ENCODE measurements at places on chromosomes 16 and 17.
A peak's percentile ranks its signal among the peaks of the same experiment; 100 is the strongest.

DNA sequence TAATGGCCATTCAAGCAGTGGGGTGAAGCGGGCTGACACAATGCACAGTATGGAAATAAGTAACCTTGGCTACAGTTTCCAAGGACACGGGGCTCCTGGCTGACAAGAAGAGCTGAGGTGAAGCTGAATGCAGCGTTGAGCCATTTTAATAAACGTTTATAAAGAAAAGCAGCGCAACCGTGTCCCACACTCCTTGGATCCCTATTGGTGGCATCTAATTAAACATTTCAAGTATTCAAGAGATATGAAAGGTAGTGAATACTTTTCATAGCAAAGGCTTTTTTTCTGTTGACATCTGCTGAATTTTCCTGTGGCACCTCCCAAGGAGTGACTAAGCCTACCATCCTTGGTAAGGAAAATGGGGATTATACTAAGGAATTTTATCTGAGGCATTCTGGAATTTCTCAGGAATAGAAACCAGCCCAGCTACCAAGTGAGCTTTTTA lies 26.5 kb downstream of the DUSP14 start:
- peak; percentile 33 for DNase-seq

- peak; percentile 62 for DNase-seq
Observed at GRCh38 chr16:67666032-67666551, 458 bp downstream of the ENKD1 start.

DNA sequence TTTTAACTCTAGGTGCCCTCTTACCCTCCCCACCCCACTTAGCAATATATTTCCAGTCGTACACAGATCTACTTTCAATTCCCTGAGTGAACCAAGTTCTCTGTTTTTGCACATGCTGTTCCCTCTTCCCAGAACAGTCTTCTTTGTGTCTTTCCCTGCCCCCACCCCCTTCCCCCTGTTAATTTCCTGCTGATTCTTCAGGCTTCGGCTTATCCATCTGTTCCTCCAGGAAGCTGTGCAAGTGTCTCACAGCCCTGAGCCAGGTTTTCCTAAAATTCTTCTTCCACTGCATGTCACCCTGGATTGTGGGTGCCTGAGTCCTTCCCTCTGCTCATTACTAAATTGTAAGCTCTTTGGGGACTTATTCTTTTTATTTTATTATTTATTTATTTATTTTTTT lies 12.4 kb upstream of the SPOP start:
- no peak for DNase-seq

GRCh38 chr16:82715160-82715559 lies 88.4 kb downstream of the CDH13 start:
- no peak for DNase-seq

- DNase-seq, result peak; percentile 19
Observed at GRCh38 chr17:70099294-70099693, 24.3 kb downstream of the KCNJ16 start.

GRCh38 chr17:752620-753219 lies 656 bp upstream of the GEMIN4 start:
- DNase-seq, result peak; percentile 27

DNA sequence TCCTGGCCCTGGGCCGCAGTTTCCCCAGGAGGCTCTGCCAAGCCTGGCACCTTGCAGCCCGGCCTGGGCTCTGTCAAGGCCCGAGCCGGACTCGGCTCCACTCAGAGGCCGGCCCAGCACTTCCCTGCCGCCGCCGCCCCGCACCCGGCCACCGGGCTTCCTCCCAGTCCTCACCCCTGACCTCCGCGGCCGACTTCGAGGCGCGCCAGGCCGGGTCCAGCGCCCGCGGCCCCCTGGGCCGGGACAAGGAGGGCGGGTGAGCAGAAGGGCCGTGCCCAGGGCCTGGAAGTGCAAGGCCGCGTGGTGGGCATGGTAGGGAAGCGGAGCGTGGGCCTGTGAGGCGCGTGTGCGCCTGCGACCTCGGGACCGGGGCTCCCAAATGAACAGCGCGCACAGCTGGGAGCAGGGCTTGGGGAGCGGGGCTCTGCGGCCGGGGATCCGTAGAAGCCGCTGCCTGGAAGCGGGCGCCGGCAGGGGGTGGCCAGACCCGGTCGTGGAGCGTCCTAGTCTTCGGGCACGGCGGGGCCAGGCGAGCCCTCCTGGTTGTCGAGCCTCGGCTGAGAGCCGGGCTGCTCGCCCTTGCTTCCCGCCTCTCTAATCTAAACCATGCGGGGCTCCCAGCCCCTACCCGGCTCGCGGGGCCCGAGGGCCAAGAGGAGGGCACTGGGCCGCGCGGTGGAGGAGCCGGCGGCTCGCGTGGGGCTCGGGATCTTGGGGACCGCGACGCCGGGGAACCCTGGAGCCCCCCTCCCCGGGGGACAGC lies 503 bp upstream of the TBX4 start:
- no peak for DNase-seq

DNA sequence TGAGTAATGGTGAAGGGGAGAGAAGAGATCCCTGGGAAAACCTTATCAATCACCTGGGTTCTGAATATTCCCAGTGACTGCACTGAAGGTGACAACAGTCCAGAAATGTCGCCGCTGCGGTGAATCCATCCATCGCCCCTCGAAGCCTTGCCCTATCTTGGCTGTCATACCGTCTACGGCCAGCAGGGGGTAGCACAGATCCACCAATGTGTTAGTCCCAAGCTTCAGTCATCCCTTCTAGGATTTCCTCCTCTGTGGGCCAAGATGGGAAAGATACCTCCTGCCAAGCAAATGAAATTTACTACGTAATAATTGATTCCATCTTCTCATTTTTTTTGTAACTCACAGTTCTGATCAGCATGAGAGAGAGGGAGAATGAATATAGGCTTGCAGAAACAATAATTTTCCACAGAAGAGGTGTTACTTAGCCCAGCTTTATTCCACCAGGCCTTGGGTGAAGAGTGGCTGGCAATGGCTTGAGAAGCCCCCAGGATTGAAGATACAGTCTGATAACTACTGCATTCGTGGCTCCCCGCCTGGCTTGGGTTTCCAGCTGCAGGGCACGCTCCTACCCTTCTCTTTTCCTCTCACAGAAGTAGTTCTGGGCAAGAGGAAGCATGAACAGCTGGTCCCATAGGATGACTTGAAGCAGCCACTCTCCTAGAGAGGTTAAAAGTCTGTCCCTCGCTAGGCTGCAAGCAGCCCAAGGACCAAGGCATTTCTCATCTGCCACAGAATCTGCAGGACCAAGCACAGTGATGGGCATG lies 2.6 kb upstream of the FMNL1 start:
- peak; percentile 86 for DNase-seq

DNA sequence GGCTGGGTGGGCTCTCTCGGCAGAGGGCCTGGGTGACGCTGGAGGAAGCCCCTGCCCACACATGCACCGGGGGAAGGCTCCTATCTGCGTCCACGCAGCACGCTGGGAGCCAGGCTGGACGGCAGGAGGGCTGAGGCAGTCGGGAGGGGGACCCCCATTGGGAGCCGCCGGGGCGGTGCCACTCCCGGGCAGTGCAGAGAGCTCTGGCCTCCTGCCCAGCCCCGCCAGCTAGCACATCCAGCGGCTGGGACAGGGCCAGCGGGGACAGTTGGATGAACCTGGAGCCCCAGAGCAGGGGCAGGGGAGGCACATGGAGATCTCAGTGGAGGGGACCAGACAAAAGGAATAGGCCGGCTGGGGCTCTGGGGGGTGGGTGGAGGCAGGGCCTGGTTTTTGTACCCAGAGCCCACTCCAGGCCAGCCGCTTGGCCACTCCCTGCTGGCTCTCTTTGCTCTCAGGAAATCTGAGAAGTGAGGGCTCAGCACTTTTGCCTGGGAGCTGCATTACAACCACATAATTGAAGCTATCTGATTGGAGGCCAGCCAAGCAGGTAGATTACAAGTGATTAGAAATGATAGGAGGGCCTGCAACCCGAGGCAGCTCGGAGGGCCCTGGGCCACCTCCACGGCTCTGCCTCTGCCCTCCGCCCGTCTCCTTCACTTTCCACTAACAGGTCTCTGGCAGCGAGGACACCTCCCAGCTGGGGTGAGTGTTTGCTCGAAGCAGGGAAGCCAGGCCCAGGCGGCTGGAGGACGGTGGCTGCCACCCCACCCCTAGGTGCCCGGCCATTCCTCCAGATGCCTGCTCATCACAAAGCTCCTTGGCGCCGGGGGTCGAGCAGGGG lies 40.1 kb downstream of the ENGASE start:
- DNase-seq, result no peak

DNA sequence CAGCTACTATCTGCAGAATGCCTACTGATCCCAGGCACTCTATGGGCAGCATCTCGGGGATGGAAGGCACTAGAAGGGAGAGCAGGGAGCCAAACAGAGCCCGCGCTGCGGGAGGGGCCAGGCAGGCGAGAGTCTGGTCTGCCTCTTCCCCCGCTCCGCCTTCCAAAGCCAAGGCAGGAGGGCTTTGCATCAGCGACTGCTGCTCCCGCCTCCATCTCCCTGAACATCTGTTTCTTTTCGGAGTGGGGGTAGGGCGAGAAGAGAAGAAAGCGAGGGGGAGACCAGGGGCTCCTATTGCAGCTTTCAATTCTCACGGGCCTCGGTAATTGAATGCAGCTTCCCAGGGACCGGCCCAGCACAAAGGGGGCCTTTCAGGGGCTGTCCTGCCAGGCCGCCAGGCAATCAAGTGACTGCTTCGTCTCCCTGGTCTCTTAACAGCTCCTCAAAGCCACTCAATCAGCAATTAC lies 31.4 kb upstream of the CDC42EP4 start:
- DNase-seq, result peak; percentile 82

DNA sequence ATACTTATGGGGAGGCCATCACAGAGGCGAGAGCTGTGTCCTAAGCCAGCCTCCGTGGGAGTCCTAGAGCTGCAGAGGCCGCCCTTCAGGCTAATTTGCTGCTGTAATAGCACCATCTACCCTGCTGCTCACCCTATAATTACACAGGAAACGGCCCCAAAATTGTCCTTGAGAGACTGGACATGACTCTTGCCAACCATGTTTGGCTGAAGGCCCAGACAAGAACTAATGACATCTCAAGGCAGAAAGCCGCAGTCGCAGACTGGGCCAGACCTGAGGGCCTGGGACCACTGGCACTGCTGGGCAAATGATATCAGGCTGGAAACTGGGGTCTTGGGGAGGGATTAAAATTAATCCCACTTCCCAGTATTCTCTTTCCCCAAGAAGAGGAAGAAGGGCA lies 24.1 kb downstream of the PSMD7 start:
- no peak for DNase-seq

- DNase-seq, result no peak
Observed at GRCh38 chr17:50557630-50558029, 2.9 kb upstream of the CACNA1G start.
